ENCODE measurements at places on chromosomes 7 and 10.
A peak's percentile ranks its signal among the peaks of the same experiment; 100 is the strongest.

DNA sequence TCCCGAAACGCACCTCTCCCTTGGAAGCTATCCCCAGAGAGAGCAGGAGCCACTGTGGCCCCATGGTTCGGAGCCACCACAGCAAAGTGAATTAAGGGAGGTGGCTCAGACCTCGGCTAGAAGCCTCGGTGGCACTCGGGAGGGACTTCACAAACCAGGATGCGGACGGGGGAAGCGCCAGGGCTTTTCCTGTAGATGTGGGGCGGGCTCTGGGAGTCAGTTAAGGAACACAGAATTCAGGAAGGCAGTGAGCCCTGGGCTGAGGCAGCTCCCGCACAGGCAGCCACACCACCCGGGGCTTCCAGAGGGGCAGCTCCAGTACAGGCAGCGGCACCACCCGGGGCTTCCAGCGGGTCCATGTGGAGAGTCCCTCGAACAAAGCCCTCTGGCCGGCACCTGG, 42.7 kb upstream of the DPYSL4 start:
- DNase-seq = no peak

DNA sequence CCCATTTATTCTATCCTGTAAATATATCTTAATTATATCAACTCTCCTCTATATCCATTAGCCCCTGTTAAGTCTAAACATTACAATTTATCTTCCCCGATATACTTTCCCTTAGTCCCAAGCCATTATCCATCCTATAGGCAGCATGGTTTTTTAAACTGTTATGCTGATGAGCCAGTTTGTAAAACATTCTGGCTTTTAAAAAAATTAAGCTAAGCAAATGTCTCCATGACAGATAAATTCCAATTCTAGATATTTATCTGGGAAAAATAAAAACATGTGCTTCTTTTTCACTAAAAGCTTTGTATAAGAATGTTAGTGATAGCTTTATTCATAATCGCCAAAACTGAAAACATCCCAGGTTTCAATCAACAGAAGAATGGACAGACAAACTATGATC, 183.2 kb upstream of the GNAI1 start:
- DNase-seq = no peak

- no peak for DNase-seq
Measured at GRCh38 chr10:93319096-93319495, 163.0 kb downstream of the MYOF start.

DNA sequence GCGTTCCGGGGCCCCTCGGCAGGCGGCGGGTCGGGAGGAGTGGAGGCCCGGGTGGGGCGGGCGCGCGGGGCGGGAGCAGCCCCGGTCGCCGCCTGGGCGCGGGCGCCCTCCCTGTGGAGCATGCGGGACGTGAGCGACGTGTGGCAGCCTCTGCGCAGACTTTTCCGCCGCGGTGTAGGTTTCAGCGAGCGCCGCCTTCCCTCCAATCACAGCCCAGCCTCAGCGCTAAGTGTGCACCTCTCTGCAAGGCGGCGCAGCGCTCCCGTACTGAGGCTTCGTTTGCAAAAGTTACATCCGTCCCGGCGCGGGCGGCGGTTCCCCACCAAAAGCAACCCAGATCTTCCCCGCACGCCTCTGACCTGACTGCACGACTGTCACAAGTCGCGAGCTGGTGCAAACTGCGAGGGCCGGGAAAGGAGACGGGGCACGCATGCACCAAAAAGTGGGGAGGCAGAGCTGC, 1.2 kb upstream of the PFKFB3 start:
- DNase-seq = peak; percentile 75

DNA sequence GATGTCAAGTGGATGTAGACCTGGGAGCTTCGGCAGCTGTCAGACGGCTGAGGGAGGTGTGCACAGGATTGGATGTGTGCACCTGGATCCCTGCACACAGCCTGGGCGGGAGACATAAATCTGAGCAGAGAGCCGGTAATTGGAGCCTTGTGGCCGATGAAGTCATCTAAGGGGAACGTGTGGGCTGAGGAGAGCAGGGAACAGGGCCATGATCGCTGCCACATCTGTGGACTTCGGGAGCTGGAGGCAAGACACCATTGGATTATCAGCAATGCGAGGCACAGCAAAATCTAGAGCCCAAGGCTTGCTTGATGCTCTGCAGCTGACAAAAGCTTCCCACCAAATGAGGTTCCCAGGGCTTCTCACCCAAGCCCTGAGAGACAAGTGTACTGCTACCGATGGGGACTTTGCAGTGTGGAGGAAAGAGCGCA, 147.7 kb downstream of the PTPN20 start:
- DNase-seq = no peak

GRCh38 chr7:73585196-73585595, 6.8 kb upstream of the TBL2 start:
- DNase-seq = no peak

DNA sequence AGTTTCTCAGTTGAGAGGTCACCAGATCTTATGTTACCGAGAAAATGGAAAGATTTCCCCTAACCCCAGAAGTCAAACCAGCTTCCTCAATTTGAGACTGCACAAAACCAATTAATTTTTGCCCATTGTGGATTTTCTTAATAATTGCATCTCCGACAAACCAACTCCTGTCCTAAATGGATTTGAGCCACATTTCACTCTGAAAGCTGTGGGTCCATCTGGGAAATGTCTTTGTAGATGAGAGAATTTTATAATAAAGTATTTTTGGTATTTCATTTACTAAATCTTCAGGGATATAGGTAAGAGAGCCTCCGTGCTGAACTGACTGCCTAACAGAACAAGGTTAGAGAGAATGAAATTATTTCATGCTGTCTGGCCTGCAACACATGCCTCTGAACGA, 99.7 kb upstream of the PDCD4 start:
- no peak for DNase-seq

DNA sequence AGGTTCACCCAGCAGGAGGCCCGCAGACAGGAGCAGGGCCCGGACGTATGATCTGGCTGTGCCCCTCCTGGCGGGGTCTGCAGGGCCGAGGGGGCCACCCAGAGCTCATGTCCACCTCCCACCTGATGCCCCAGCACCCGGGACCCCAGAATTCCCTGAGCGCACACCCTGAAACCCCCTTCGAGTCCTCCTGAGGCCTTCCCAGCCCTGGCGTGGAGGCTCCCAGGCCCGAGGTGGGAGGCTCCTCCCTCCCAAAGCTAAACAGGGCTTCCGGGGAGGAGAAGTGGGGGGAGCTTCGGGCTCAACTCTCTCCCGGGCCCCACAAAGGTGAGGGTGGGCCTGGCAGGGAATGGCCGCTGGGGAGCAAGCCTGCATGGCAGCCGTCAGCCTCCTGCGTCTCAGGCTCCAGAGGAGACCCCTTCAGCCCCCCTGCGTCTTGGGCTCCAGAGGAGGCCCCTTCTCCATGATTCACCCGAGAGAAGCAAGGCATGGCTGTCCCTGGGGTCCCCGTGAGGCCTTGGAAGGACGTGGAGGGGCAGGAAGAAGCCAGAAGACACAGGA, 30.2 kb downstream of the MICALL2 start:
- DNase-seq = no peak

- DNase-seq = no peak
Measured at GRCh38 chr10:4838743-4839142, 12.7 kb downstream of the AKR1E2 start.

DNA sequence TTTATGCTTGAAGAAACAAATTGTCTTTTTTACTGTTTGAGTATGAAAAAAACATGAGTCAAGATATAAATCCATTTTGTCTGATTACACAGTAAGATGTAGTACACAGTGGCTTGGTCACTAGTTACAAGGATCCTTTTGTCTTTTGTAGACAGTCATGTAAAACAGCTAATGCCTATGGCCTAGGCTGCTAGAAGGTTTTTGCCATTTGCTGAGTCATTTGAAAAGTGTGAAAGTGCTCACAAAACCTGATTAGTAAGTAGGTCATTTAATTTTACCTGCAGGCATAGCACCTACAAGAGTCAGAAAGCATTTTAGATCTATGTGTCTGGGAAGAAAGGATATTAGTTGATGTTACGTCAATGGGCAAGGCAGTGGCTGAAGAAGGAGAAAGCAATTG, 819.4 kb downstream of the MAGI2 start:
- no peak for DNase-seq

DNA sequence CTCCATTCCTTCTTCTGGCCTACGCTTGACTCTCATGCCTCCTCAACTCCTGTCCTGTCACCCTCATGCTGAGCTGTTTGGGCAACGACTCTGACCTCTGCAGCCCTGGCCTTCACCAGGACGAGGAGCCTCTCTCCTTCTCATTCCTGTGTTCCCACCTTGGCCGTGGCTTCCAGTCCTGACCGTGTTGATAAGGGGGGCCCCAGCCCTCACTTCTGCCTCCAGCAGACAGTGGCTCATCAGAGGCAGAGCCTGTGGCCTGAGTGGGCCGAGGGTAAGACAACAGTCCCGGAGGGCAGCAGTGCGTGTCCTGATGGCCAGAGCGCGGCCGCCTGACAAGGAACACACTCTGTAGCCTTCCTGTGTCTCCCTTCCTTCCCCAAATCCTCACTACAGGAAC, 61.7 kb upstream of the UBE3C start:
- DNase-seq = no peak

GRCh38 chr7:94274828-94275227, 119.9 kb upstream of the COL1A2 start:
- no peak for DNase-seq

Measured in activated CD4-positive, alpha-beta T cell treated with anti-CD3 and anti-CD28 coated beads, Interleukin-2, amount 50 U/mL, for 24 hours (primary cell).